Stimulated activated naive B cell treated with anti-CD40 and anti-IgM and Interleukin-4, amounts not matched to agents 10 μg/mL and 1 μg/mL and 100 μg/mL, for 72 hours (primary cell): ENCODE measurements at places on chromosomes 16 and 17.

DNA sequence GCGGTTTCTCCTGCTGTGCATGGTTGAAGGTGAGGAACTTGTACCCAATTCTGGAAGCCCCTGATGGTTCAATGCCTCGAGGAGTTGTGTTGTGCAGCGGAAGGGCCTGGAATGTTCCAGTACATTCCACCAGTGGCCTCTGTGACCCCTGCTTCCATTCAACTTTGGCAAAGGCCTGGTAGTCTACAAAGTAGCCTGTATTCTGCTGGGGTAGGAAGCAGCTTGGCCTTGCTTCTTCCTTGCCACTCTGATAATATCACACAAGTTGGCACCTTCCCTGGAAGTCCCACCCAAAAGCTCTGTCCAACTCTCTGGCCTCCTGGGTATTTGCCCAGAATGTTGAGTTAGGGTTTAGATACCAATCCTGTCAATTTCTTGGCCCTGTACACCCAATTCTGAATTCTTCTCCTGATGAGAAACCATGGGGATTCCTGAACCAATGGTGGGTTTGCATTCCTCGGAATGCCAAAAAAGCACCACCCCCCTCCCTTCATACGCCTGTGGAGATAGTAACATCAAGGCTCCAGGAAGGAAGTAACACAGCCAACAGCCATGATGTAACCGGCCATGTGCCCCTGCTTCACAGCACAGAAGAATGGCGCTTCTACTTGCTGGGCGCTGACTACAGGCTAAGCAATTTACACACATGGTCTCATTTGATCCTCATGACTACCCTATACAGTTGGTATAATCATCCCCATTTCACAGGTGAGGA, 11.8 kb upstream of the FAM117A start:
- no peak for DNase-seq

DNA sequence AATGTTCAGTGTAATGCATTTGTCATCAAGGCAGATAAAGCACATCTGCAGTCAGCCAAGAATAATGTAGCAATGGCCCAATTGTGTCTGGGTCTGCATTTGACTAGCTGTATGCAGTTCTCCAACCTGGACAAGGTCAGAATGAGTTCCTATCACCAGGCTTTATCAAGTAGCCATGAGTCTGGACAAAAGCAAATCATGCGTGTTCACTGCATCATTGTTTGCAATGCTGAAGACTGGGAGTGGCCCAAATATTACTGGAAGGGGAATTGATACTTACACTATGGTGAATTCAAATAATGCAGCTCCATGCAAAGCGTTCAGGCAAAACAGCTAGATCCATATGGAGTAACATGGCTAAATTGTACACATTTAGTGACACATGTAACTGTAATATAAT, 250.9 kb downstream of the TOX3 start:
- no peak for DNase-seq

DNA sequence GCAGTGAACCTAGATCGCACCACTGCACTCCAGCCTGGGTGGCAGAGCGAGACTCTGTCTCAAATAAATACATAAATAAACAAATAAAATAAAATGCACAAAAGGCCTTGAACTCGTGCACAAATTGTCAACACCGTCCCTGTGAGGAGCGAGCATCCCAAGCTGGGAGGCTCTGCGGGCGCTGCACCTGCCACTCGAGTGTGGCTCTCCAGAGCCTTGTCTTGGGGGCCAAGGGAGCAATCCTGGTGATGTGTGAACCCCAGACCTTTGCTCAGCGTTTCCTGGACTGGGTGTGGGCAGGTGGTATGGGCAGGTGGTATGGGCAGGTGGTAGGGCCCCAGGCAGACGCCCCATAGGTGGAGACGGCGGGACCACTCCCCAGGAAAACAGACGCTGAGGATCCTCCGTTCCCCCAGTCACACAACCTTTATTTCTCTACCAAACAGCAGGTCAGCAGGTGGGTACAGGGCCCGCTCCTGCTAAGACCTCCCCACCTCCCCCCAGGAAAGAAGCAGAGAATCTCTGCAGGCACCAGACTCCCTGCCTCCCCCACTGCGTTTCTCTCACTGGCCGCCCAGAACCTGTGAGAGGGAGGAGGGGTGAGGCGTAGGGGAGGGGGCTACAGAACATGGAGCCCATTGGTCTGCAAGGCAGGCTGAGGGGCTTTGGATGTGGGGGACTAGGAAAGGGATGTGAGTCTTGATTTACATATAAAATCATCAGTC, 7.4 kb upstream of the P2RX1 start:
- no peak for DNase-seq

GRCh38 chr16:65124596-65124995, 2.7 kb upstream of the CDH11 start:
- DNase-seq: no peak

DNA sequence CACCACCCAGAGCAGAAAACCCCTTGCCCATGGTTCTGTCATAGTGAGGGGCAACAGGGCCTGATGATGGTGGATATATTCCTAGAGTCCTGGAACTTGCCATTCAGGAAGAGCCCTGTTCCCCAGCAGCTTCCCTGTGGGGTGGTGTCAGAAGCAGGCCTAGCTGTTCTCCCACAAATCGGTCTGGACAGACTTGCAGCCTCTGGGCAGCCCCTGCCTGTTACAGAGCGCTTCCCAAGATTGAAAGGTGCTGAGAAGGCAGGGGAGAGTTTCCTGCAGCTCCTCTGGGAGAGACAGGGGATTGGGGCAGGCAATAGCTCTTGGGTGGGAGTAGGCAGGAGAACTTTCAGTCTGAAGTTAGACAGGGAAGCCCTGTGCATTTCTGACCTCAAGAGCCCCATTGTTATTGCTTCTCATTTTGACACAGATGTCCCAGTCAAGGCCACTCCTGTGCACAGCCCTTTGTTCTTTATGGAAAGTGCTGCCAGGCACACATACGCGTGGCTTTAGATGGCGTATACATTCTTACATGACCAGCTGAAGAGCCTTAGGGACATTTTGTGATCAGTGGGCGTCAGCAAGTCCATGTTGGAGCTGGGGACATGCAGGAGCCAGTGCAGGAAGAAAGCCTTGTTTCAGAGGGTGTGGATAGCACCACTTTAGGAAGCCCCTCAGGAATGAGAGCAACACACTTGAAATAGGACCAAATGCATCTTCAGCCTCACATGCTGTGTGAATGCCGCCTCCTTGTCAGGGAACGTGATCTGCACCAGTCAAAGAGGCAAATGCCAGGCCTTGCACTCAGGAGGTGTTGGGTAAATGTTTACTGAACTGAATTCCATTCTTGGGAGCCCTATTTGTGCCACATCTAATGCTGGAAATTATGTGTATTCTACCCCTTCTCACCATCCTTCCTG, 67.5 kb downstream of the GNAO1 start:
- no peak for DNase-seq

DNA sequence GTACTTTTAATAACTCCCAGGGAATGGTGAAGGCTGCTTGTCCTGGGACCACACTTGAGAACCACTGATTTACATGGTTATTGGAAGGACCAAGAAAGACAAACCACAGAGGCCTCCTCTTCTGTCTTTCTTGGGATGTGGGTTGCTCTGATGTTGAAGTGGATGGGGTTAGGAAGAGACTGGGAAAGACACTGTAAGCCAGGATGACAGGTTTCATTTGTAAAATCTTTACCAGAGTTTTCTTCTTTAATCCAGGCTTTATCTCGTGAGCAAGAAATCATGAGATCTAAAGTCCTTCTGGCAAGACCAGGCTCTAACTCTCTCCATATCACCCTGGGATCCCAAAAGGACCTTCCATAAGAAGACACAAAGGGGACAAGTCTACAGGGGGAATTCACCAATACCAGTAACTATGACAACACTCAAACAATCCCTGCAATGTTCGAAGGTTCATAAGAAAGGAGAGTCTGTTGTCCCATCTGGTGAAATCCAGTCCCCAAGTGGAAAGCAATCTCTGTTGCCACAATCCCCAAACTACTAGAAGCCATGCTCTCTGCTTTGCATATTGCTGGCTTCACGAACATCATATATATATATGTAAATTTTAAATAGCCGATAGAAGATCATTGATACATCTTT, 44.8 kb upstream of the CDRT4 start:
- no peak for DNase-seq

DNA sequence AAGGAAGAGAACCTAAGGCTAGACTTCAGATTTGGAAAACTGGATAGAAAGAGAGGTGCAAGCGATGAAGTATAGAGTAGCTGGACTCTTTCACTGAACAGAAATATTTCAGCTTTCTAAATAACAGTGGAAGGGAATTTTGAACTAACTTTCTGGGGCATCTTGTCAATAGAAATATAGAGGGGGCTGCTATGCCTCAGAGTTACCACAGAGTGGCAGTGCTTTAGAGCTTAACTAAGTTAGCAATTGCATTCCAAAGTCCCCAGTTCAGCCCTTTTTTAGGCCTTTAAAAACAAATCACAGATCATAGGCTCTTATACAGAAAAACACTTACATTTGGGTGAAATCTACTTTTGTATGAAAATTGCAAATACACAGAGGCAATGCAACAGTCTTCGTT, 154.2 kb upstream of the CDH8 start:
- no peak for DNase-seq
